Stimulated activated CD4-positive, alpha-beta T cell treated with anti-CD3 and anti-CD28 coated beads, Interleukin-15, amount 100 ng/mL, for 1 hour (primary cell): ENCODE measurements at places on chromosomes 6 and 20.

DNA sequence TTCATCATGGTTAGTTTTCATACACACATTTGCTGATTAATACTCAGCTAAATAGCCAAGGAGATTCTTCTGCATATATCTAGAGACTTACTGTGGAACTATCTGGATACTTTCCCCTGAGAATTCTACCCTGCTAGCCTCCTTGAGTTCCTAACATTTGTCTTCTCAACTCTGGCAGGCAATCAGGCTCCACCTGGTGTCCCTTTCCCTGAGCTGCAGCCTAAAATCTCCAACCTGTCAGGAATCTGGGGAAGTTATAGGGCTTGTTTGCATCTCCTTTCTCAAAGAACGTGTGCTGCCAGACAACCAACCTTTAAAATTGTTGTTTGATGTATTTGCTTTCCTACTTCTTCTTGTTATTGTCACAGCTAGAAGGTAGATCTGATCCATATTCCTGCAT, 73.4 kb downstream of the FUT9 start:
- no peak for DNase-seq

DNA sequence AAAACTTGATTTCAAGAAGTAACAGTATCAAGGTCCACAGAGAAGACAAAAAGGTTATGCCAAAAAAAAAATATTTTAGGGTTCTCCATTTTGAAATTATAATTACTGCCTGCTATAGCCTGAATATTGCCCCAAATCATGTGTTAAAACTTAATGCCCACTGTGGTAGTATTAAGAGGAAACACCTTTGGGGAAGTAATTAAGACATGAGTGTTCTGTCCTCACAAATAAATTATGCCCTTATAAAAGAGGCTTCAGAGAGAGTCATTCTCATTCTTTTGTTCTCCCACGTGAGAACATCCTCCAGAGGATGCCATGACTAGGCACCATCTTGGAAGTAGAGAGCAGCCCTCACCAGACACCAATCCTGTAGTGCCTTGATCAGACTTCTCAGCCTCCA, 66.2 kb downstream of the GMDS start:
- DNase-seq = no peak

DNA sequence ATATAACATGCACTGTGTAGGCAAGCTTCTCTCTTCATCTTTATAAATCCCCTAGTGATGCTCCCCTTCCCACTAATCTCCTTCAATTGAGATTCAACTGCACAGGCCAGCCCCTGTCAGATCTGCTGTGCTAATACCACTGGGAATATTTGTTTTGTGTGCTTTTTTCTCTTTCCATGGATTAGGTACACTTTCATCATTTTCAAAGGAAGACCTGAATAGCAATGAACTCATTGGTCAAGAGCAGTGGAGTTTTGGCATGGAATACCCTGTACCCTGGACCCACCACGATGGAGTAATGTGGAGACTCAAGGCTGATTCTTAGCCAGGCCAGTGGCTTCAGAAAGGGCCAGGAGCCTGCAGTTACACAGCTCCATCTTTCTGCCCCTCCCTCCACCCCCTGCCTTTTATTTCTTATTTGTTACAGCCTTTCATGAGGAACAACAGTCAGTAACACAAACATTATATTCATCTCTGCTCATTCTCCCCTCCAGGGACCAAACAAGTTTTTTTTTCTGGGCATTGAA, 75.4 kb upstream of the KCNG1 start:
- DNase-seq = no peak

- no peak for DNase-seq
Measured at GRCh38 chr6:76162811-76163210, 90.3 kb upstream of the IMPG1 start.

- no peak for DNase-seq
Measured at GRCh38 chr6:168609914-168610490, 169.0 kb downstream of the SMOC2 start.

DNA sequence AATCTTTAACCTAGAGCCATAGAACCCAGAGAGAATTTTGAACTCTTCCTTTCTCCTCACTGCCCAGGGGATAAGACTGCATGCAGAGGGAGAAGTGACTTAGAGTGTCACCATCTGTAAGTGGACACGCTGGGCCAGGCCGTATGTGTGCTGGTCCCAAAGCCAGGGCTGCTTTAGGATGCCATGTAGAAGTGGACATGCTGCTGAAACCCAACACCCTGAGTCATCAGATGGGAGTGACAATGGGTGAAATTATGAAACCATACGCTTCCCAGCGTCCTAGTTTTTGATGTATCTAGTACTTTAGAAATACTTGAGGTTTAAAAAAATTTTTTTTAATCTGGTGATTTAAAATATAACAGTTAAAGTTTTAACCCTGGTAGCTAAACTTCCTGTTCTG, 191.1 kb downstream of the FNDC1 start:
- no peak for DNase-seq
